ENCODE measurements at places on chromosomes 3 and 15.
A peak's percentile ranks its signal among the peaks of the same experiment; 100 is the strongest.

DNA sequence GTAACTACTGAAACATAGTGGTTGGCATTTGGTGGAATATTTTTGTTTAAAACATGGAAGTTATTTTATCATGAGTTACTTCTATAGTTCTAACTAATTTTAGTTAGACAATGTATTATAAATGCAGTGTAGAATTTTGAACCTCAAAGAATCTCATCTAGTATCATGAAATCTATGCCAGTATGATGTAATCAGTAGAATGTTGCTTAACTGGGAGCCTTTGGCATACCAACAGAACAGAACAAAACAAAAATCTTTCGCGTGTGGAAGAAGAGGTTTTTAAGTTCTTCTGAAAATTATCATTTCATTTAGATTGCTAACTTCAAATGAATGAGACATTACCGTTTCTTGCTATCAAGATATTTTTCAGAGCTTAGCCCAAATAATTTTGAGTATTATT lies 98.4 kb upstream of the LRRFIP2 start:
- DNase-seq = no peak

GRCh38 chr3:40930131-40930538 lies 269.2 kb upstream of the CTNNB1 start:
- no peak for DNase-seq

- DNase-seq = peak; percentile 71
Observed at GRCh38 chr15:51341366-51342226, at the start of gene GLDN. Gene GLDN (plus strand): TSS chr15:51341655. CDS start chr15:51341685, 30 bp downstream.

GRCh38 chr3:139548801-139549200 lies 9.3 kb upstream of the RBP1 start:
- no peak for DNase-seq

- no peak for DNase-seq
Observed at GRCh38 chr15:55740981-55741832, 1.7 kb downstream of the PRTG start.

DNA sequence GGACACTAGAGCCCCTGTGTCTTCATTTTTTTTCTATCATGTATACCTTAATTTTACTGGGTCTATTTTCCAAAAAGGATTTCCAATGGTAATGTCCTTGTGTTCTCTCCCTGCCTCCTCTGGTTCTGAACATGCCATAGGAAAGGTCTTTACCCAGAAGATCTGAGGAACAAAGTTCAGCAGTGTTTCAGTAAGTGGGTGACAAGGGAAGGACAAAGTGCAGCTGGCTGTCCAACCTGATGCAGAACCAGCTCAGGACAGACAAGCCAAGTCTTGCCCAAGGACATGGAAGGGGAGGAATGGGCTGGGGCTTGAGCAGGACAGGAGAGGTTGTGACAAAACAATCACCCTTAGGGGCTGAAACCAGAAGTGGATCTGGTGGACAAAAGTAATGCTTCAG lies 61.2 kb upstream of the STRIT1 start:
- DNase-seq = no peak

DNA sequence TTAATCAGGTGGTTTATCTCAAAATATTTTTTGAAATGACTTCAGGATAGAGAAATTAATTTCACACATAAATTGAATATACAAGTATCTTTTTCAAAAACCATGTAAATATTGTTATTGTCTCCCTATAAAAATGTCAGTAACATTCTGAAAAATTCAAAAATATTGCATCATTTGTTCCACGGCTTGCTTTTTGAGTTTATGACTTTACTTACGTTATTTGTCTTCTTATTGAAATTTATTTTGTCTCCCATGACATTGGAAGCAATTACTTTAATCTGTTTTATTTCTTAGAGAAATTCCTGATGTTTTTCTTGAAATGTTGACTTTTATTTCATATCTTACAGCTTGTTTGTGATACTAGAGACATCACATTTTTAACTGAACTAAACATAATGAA lies 56.9 kb upstream of the P2RY1 start:
- no peak for DNase-seq

DNA sequence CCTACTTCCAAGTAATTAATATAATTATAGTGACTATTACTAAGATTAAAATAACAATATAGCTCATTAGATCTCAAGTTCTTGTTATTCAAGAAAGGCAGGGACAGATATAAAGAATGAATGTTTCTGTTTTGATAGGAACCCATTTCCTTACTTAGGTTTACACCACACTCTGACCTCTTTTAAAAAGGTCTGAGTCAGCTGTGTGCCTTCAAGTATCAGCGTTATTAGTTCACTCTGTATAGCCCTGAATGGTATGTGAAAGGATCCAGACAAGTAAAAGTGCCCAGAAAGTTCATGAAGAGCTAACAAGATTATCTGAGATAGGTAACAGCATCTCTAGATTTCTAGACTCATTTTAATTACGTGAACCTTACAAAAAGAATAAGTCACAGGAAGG lies 28.9 kb downstream of the PDCD10 start:
- DNase-seq = no peak

GRCh38 chr3:185040425-185040824 lies 112.4 kb downstream of the C3orf70 start:
- DNase-seq = no peak

DNA sequence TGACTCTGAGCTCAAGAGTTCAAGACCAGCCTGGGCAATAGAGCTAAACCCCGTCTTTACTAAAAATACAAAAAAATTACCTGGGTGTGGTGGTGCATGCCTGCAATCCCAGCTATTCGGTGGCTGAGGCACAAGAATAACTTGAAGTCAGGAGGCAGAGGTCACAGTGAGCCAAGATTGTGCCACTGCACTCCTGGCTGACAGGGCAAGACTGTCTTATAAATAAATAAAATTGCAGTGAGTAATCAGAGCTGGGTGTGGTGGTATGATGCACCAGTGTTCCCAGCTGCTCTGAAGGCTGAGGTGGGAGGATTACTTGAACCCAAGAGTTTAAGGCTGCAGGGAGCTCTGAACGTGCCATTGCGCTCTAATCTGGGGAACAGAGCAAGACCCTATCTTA lies 55.9 kb upstream of the GCNT3 start:
- no peak for DNase-seq

GRCh38 chr3:114421204-114421603 lies 127.4 kb downstream of the TIGIT start:
- DNase-seq = no peak

- DNase-seq = no peak
Observed at GRCh38 chr3:176354843-176355242, 842.4 kb downstream of the TBL1XR1 start.

DNA sequence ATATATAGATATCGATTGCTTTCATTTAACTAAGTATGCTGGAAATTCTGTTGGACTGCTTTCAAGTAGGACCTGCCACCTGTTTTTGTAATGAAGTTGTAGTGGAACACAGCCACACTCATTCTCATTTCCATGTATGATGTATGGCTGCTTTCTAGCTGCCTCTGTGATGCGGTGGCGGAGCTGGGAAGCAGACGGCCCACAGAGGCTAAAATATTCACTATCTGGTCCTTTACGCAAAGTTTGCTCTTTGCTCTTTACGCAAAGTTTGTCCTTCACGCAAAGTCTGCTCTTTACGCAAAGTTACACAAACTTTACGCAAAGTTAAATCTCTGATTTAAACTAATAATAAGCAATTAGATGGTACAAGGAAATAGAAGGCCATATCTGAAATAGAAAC lies 91.5 kb downstream of the DLG1 start:
- DNase-seq = no peak

- DNase-seq = no peak
Observed at GRCh38 chr15:58932710-58933280, 684 bp downstream of the SLTM start.

DNA sequence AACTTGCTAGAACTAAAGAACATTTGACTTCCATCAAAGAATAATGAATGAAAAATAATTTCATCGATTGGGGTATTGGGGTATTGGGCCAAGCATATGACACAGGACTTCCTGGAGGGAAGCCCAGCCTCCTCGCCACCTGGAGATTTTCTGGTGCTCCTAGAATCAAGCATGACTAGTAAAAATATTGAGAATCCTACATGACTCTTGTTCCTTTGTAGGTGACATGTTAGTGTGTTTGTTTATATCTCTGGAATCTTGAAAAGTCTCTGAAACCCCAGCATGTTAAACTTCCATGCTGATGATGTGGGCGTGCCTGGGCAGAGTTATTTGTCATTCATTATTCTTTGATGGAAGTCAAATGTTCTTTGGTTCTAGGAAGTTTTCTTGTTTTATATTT lies 90.1 kb upstream of the EPHB3 start:
- no peak for DNase-seq

DNA sequence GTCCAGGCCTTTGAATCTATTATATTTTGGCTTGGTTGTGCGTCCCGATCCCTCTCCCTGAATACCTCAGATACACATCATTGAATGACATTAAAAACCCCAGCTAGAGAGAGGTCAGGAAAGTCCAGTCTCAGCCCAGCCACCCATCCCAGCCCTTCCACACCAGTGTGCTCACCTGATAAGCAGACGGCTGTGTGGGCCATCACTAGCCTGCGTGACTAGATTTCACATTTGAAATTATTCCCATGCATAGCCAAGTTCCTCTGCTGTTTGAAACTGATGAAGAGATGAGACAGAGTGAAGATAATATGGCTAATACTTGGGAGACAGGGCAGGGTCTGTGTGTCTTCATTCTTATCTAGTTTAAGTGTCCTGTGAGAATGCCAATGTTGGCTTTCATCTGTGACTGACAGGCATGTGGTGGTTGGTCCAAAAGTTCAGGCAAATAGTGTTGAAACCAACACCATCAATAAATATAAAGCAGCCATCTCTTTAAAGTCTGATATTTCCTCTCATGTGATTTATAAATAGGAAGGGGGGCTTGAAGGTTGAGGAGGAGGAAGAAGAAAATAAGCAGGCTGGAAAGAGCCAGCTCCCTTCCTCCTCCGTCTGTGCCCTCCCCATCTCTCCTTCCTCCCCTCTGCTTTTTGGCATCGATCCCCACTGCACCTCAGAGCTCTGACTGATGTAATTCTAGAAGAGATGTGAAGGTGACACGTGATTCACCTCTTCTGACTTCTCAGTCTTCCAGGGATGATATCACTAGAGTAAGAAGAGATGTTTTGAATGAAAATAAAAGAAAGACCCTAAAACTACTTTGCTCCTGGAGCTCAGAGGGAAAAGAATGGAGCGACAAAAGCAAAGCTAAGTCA lies 5.1 kb downstream of the FAM43A start:
- no peak for DNase-seq

GRCh38 chr15:92887869-92888268 lies 12.3 kb upstream of the CHD2 start:
- no peak for DNase-seq

DNA sequence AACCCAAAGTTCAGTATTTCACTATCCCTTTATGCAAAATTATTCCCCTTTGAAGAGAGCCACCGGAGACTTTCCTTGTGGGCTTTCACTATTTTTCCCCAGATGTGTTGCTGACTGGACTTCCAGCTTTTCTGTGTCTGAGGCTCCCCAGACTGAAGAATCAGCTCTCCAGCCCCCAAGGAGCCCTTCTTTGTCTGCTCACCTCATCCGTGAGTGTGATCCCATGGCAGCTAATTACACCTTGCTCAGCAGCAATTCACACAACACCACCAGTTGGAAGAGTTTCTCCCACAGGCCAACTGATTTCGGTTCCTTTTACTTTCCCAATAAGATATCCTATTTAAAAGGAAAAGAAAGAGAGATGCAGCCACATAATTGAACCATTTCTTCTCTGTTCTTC lies 249.5 kb upstream of the TRIM42 start:
- DNase-seq = no peak

- DNase-seq = no peak
Observed at GRCh38 chr3:134136604-134137003, 106.9 kb upstream of the SLCO2A1 start.

- no peak for DNase-seq
Observed at GRCh38 chr3:112460519-112461195, 38.6 kb downstream of the BTLA start.

- no peak for DNase-seq
Observed at GRCh38 chr3:20097015-20097414, 56.8 kb downstream of the KAT2B start.

DNA sequence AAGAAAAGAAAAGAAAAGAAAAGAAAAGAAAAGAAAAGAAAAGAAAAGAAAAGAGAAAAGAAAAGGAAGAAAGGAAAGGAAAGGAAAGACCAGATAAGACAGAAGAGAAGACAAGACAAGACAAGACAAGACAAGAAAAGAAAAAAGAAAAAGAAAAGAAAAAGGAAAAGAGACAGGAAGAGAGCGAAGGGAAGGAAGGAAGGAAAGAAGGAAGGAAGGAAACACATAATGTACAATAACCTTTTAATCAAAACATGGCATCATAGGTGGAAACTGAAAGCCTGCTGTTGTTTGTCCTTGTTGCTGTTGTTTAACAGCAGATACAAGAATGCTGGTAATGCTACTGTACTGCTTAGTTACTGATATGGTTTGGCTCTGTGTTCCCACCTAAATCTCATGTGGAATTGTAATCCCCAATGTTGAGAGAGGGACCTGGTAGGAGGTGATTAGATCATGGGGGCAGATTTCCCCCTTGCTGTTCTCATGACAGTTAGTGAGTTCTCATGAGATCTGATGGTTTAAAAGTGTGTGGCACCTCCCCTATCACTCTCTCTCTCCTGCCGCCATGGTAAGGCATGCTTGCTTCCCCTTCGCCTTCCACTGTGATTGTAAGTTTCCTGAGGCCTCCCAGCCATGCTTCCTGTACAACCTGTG lies 67.3 kb downstream of the MCF2L2 start:
- no peak for DNase-seq

GRCh38 chr15:74800559-74801094 lies 12.0 kb upstream of the LMAN1L start:
- no peak for DNase-seq

- DNase-seq = no peak
Observed at GRCh38 chr3:136263251-136263650, 13.1 kb downstream of the PCCB start.

DNA sequence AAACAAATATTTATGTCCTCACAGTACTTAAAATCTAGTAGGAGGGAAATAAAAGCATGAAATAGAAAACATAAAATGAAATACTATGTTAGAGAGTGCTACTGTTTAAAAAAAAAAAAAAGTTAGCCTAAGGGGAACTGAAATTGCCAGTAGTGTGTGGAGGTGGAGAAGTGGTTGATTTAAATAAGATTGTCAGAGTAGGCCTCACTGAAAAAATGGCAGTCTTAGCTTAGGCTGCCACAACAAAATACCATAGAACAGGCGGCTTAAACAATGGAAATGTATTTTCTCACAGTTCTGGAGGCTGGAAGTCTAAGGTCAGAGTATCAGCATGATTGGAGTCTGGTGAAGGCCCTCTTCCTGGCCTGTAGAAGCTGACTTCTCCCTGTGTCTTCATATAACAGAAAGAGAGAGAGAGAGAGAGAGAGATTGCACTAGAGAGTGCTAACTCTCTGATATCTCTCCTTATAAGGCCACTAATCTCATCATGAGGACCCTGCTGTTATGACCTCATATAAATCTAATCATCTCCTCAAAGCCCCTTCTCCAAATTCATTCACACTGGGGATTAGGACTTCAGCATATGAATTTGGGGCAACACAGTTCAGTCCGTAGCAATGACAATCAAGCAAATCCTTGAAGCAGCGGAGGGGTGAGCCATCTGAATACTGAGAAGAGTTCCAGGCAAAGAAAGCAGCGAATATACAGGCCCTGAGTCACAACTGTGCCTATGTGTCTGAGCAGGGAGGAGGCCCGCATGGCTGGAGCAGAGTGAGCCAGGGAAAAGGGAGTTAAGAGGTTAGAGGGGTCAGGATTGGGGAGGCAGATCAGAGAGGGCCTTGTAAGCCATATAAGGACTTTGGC lies 23.6 kb upstream of the LRRC34 start:
- DNase-seq = no peak

All from NCI-H2081 (cell line).